ENCODE measurements at places on chromosomes 2 and 18. TPM values are rescaled to one million over a fixed set of nuclear protein-coding genes. Genes with fewer than 3 reads are reported as not detected.

The AP1S3 gene
- total RNA-seq: 18.6 TPM

The ATG4B gene
- 74.7 TPM for total RNA-seq

The PROKR1 gene
- not detected for total RNA-seq

The SESTD1 gene
- 82.7 TPM for total RNA-seq

The NGEF gene
- total RNA-seq: 5.7 TPM

All from smooth muscle cell of the pulmonary artery (primary cell).